Hematopoietic multipotent progenitor cell treated with erythropoietin and hydrocortisone succinate and interleukin-3 and kit ligand, for 15 days (in vitro differentiated cells): ENCODE measurements at places on chromosomes 2 and 18.

DNA sequence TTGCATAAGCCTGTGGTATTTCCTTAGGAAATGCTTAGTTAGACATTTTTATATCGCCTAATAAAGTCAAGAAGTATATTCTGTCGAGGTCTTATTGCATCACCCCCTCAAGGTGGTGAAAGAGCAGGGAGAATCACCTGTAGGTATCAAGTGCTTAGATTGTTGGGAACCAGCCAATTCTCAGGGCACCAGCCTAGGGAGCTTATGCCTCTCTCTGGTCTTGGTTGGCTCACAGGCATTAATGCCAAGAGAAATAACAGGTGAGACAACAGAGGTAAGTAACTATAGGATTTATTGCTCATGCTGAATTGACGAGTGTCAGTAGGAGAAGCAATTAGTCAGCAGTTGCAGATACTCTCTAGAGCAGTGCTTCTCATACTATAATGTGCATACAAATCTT, 663.3 kb upstream of the ZNF804A start:
- no peak for DNase-seq

GRCh38 chr18:76145521-76146376, 349.3 kb downstream of the ZNF516 start:
- DNase-seq = no peak

DNA sequence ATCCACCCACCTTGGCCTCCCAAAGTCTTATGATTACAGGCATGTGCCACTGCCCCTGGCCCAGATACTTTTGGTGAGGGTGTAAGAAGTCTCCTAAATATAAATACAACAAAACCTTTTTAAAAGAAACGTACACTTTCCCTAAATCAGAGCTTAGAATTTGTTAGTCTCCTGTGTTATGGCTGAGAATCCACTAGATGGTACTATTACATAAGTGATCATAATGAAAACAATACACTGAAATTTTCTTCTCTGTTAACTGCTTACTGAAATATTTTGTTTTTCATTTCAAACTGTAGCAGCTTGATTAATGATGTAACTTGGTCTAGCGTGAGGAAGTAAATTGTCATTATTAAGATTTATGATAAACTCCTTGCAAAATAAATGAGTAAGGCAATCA, 74.8 kb upstream of the FAM98A start:
- DNase-seq = no peak

GRCh38 chr2:100832885-100833284, 12.9 kb downstream of the NPAS2 start:
- DNase-seq = no peak

DNA sequence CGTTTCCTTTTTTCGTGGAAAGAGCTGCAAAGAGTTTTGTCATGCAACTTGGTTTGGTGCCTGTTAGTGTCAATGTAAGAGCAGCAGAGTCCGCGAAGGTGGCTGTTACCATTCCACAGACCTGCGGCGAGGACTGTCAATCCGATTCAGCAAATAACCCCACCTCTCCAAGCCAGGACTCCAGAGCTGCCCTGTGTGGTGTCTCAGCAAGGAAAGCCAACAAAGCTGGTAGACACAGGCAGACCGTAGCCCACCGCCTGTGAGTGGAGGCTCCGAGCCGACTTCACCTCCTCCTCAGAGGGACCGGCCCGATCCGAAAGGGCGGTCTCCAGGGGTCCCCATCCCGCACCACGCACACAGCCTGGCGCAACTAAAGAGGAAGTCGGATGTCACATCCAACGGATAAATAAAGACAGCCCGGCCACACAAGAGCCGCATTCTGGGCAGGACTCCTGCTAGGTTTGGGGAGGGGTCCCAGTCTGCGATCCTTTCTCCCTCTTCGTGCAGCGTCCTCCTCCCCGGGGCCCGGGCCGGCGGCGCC, 819 bp downstream of the ANKRD44 start:
- DNase-seq = no peak

DNA sequence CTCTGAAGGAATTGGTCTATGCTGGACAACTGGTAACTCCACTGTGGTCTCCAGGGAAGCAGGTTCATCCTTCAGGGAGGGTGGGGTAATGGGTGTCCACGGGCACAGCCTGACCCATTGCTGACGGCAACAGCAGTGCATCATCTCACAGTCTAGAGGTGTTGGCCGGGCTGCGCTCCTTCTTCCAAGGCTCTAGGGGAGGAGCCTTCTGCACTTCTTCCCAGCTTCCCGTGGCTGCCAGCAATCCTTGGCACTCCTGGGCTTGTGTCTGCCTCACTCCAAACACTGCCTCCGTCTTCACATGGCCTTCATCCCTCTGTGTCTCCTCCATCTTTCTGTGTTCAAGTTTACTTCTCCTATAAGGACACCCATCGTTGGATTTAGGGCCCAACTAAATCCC, 166.2 kb downstream of the CTIF start:
- DNase-seq = no peak

DNA sequence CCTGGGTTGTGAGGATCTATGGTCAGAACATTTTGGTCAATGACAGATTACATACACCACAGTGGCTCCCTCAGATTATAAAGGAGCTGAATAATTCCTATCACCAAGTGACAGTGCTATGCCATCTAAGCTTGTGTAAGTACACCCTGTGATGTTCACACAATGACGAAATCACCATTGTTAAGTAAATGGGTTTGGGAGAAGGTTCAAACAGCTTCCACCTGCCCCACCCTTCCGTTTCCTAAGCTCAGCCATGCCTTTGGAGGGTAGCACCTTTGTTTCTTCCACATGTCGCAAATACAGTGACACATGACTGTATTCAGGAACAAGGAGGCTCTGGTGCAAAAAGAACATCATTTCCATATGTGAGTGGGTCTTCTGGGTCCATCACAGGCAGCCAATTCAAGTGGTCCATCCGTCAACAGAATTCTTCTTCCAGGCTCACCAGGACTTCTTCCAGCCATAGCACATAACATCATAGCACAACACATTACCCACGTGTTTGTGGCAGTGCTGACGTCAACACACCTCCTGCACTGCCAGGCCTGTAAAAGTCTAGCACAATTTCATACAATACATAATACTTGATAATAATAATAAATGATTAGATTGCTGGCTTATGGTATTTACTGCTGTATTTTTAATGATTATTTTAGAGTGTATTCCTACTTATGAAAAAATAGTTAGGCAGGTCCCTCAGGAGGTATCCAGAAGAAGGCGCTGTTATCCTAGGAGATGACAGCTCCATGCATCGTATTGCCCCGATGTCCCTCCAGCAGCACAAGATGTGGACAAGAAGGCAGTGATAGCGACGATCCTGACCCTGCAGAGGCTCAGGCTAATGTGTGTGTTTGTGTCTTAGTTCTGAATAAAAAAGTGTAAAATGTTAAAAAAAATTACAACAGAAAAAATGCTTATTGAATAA, 264.8 kb downstream of the ANAPC1 start:
- DNase-seq = no peak

- DNase-seq = no peak
These were observed 139.8 kb downstream of the ATL2 start for GRCh38 chr2:38237311-38237710.

DNA sequence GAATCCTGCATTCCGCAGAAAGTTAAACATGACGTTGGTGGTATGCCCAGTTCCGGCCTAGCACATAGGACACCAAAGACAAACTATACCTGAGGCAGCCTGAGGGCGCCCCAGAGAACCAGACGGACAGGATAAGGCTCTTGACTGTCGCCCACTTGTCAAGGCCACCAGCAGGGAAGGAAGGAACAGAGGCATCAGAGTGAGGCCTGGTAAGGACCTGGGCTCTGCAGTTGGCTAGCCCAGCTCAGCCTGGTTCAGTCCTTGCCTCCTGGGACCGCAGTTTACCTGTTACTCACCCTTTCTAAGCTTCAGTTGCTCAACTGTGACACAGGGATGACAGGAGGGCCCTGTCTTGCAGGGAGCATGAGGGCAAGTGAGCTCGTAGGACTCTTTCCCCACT, 82.1 kb downstream of the ACTR2 start:
- DNase-seq = no peak

GRCh38 chr2:141399270-141399669, 731.5 kb downstream of the LRP1B start:
- DNase-seq = no peak

DNA sequence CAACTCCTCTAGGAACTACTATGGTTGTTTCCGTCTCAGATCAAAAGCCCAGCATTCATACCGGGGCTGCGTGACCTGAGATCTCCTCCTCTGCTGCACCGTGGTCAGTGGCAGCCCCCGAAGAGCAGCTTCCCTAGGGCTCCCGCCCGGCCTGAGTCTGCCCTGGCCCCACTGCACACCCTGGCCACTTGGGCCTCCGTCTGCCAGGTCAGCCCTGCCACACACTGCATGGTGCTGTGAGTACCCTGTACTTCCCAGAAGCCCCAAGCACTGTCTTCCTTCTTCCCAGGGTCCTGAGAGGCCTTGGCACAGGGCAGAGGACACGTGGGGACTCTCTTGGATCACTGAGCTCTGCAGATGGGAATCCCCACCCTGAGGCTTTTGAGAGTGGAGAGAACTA, 81.5 kb upstream of the GPC1 start:
- DNase-seq = no peak

GRCh38 chr18:10168477-10168876, 254.7 kb downstream of the VAPA start:
- no peak for DNase-seq

GRCh38 chr2:237987268-237987667, 20.5 kb downstream of the UBE2F start:
- DNase-seq = no peak

DNA sequence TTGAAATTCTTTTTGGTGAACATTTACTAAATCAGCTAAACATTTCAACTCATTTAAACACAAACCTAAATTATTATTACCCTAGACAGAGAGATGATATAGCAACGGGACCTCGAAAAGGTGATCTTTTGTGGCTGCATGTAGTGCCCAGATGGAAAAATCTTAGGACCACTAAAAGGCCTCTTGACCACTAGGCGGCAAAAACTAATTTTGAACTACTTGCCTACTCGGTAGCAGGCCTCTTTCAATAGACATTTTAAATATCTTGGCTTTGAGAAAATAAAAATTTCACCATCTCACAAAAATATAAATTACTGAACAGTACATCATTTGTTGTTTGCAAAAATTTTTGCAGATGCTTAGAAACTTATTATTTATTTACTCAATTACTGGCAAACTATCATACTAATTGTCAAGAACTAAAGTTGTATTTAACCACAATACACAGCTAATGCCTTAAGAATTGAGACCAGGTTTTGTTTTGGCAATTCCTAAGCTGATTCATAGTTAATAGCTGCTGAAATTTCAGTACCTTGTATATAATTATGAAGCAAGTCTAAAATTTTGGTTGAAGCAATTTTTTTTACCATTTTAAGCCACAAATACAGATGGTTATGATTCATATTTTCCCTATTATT, 9.4 kb downstream of the COL3A1 start:
- DNase-seq = no peak

DNA sequence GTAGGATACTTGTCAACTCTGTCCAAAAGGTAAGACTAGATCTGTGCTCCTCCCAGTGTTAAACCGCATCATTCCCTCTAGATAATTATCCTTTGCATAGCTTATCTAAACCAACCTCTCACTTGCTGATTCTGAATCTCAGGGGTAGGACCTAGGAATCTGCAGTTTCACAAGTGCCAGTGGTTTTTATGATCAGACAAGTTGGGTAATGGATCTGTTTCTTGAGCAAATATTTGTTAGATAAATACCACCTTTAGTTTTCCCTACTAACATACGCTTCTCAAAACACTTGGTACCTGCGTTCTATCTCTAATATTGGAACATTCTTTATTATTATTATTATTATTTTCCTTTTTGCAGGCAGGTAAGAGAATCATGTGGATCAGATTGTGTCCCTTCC, 439.9 kb downstream of the PTPRM start:
- DNase-seq = no peak

- DNase-seq = no peak
These were observed 118.2 kb downstream of the SPTBN1 start for GRCh38 chr2:54574107-54574859.

GRCh38 chr2:210207929-210208328, 17.3 kb downstream of the ACADL start:
- DNase-seq = no peak

DNA sequence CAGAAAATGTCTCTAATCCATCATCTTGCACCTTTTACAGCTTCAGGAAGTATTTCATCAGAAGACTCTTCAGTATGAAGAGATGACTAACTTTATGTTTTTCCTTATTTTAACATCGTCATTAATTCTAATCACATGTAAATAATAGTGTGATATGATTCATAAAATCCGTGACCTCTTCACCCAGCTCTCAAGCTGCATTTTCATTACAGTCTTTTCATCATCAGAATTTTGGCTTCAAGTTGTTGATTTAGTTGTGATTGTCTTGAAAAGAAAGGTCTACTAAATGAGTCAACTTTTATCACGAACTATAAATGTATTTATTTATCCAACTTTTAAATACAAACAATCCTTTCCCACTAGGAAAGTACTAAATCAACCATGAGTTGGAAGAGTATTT, 410.3 kb downstream of the LRP1B start:
- no peak for DNase-seq
